ENCODE measurements at places on chromosomes 7 and 10.

DNA sequence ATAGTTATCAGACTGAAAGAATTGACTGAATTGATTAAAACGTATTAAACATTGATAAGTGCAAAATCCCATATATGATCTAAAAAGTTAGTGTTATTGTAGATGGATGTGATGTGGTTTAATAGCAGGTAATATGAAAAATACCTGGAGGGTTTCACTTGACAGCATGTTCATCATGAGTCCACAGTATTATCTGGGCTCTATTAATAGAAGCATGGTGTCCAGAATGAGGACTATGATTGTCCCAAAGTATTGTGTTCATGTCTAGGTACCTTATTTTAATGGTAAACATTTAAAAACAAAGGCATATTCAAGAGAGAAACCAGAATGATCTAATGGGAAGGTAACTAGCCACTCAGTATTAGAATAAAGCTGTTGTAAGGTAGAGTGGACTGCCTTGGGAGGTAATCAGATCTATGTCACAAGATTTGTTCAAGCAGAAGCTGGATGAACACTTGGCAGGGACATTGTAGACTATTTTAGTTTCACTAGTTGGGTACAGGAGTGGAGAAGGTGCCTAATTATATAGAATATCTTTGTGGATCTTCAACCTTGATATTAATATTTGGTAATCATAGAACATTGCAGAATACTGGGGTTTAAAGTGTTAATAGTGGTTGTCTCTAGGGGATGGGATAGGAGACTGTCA, 43.5 kb downstream of the MCU start:
- DNase-seq: no peak

DNA sequence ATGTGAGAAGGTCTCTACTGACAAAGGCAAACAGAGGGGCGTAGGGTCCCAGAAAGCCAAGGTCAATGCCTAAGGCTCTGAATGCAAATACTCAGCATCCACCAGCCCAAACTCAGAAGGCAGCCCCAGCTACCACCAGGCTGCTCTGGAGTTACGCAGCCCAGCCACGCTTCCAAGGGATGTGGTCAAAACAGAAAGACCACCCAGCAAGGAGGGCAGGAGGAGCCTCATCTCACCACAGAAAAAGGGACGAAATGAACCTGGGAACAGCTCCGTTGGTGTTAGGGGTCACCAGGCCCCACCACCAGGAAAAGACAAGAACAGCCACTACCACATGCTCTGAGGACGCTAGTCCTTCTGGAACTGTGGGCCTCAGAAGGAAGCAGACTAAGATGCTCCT, 65.1 kb downstream of the CTBP2 start:
- no peak for DNase-seq

DNA sequence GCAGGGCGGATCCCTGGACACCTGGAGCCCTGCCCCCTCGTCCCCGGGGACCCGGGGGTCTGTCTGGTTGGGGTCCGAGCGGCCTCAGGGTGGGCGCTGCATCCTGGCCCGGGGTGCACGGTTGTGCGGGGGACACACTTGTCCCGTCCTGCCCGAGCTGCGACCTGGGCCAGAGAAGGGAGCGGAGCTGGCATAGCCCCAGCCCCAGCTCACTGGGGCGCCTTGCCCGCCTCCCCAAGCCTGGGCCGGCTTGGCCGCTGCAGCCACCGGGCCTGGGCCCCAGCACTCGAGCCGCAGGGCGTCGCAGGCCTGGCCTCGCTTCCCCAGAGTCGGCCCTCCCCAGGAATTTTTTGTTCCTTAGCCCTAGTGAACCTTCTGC, 54.5 kb downstream of the GLRX3 start:
- DNase-seq: no peak

GRCh38 chr7:130960208-130960988, 226.4 kb upstream of the KLF14 start:
- DNase-seq: peak; percentile 99

DNA sequence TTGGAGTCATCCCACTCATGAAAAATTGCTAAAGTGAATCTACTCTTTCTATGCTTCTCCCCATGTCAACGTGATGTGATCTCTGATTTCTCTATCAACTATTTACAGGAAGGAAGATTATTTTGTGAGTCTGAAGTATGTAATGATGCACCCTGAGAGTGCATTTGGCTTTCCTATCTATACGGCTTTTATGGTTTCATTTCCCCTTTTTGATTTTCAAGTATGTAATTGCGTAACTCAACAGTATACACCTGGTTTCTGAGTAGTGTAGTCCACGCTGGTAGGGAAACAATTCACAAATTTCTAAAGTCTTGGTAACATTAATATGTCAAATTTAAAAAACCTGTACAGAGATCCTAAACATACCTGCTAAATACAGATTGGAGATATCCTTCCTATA, 194.7 kb upstream of the SEMA3A start:
- no peak for DNase-seq

- no peak for DNase-seq
These were observed 158.5 kb downstream of the TRIL start for GRCh38 chr7:28799619-28800018.

- no peak for DNase-seq
These were observed 201.0 kb upstream of the PRPS1L1 start for GRCh38 chr7:18228686-18229085.

DNA sequence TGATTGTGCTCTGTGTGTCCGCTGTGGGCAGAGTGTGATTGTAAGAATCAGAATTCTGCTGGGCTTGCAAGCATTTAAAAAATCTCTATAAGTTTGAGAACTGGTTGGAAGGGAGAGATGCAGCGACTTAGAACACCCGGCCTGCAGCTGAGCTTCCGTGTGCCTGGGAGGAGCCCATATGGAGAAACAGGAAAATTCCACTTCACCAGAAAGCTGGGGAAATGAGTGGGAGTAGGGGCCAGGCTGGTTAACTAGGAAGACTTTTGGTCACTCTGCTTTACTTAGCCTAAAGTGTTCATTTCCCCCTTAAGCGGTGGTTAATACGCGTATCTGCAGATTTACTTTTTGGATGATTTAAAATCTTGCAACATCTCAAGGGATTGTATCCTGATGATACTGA, 72.2 kb downstream of the TCF7L2 start:
- DNase-seq: no peak

GRCh38 chr10:120493411-120494312, 36.6 kb downstream of the PLPP4 start:
- no peak for DNase-seq

DNA sequence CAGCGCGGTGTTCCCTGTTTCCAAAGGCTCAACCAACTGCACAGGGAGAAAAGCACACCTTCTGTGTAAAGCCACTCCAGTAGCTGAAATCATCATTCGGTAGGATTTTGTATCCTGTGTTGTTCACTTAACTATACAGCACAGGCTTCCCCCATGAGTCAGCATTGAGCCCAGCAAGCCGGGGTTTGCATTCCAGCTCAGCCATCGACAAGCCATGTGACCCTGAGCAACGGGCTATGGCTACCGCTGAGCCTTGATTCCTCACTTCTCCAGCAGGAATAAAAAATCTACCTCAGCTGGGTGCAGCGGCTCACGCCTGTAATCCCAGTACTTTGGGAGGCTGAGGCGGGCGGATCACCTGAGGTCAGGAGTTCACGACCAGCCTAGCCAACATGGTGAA, 44.1 kb upstream of the ATP6V0A4 start:
- peak; percentile 93 for DNase-seq

DNA sequence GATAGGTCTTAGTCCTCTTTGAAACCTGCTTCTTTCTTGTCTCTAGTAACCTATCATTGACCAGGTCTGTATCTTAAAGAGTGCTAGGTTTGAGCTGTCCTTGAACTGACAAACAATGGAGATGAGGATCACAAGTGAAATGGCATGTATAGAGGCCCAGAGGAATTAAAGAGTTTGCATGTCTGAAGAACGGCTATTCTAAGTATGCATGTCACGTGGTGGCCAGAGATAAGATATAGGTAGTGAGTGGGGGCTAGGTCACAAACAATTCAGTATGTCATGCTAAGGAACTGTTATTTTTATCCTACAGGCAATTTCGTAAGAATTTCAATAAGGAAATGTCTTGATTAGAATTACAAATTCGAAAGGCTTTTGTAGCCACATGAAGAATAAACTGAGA, 95.3 kb downstream of the SUGCT start:
- DNase-seq: no peak

GRCh38 chr10:93245779-93246178, 172.1 kb downstream of the CYP26A1 start:
- no peak for DNase-seq

GRCh38 chr10:28171468-28172222, 131.2 kb downstream of the MPP7 start:
- no peak for DNase-seq

DNA sequence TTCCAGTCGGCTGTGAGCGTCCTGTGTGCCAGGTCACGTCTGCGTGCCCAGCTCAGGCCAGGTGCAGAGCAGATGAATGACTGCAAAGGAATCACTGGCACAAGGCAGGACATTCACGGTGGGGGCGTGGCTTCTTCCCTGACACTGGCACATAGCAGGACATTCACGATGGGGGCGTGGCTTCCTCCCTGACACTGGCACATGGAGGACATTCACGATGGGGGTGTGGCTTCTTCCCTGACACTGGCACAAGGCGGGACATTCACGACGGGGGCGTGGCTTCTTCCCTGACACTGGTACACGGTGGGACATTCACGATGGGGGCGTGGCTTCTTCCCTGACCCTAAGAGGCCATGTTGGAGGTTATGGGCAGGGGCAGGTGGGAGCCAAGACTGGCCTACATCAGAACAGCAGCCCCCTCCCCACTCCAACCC, 64.3 kb downstream of the MYL10 start:
- DNase-seq: peak; percentile 18

DNA sequence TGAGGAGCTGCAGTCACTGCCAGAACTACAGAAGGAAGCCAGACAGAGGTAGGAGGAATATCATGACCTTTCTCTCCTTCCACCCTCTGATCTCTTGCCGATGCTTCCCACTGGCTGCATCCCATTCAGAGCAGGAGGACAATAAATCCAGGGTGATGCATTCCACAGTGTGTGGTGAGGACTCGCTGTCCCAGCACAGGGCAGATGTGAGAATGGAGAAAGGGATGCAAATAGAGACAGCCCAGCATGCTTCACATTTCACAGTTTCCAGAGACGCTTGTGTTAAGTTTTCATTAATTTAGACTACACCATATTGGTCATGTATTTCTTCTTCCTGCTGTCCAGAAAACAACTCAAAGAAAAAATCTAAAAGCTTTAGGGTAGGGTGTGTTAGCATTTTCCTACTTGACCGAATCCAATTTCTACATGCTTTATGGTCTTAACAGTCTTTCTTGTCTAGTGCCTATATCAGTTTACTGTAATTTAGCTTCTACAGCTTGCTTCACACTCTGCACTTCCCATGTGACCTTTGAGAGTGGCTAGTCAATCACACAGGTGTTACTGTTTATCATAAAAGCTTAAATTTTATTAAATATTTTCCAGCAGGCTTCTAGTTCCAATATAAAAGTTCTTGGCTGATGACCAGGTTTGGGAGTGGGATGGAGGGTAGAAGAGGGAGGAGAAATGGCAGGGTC, 155.6 kb downstream of the RAPGEF5 start:
- DNase-seq: no peak

- no peak for DNase-seq
These were observed 14.8 kb downstream of the CHAT start for GRCh38 chr10:49628599-49628998.

GRCh38 chr7:13540429-13540828, 449.0 kb downstream of the ETV1 start:
- DNase-seq: no peak
